Natural killer cell treated with Interleukin-12 subunit alpha and Interleukin-12 subunit beta and Interleukin-15 and Interleukin-18, amount 100 ng/mL, for 72 hours (primary cell): ENCODE measurements at places on chromosomes 6 and 20.

DNA sequence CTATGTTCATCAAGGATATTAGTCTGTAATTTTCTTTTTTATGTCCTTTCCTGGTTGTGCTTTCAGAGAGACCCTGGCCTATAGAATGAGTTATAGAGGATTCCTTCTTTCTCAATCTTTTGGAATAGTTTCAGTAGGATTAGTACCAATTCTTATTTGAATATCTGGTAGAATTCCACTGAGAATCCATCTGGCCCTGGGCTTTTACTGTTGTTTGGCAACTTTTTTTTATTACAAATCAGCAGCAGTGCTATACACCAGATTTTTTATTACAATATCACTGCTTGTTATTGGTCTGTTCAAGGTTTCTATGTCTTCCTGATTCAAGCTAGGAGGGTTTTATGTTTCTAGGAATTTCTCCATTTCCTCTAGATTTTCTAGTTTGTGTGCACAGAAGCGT, 50.0 kb upstream of the NRSN1 start:
- DNase-seq, result no peak

DNA sequence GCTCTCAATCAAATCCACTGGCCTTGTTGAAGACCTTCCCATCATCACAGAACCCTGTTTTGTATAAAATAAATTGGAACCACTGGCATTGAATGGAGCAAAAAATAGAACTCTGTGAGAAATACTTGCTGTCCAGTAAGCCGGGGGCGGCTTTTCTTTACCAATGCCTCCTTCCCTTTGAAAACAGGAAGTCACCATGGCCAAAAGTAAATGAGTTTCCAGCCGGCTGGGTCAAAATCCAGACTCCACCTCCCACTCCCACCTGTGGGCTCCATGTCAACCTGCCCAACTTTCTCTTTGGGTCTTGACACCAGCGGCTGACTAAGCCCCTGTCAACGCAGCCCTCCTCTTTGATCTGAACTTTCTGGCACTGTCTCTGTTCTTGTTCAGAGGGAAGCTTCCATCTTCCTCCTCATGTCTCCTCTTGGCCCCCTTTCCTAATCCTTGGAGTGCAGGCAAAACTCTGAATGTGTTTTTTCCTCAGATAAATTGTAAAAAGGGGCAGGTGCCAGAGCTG, 95.2 kb downstream of the TFAP2C start:
- no peak for DNase-seq

DNA sequence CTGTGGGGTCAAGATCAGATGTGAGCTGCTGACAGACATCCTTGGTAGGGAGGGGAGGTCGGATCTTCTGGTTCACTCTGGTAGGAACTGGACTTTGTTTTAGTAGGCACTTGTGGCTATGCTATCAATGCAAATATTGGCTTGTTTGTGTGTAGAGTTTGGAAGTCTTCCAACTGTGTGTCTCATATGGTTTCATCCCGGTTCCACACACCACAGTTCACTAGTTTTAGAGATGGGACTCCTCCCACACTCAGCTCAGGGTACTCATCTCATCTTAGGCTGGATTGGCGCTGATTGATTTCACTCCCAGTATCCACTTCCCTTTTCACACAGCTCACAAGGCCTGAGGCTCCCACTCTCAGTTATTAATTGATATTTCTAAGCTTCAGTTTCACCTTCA, 161.3 kb downstream of the THBS2 start:
- DNase-seq, result no peak

- DNase-seq, result no peak
These were observed 32.4 kb downstream of the GRM4 start for GRCh38 chr6:34113532-34113931.

DNA sequence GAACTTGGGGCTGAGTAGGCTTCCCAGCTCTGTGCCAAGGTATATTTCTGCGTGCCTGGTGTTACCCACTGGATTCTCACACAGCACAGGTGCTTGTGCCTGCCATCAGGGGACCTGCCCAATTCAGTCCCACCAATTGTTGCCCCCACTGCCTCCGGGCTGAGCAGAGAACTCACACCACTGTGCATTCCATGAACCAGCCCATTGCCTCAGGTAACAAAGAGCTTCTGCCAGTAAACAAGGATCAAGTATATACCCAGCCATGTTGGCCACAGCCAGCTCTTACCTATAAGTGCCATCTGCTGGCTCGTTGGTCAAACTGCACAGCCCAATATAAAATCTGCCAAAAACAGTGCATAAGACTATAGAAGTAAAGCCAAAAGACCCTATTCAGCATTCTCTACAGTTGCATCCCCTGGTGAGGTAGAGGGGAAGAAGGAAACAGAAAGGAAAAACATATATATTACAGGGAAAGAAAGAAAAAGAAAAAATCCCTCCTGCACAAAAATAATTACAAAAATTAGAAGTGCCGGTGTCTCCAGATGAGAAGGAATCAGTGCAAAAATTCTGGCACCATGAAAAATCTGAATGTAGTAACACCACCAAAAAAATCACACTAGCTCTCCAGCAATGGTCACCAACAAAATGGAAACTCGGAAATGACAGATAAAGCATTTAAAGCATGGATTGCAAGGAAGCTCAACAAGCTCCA, 241.4 kb downstream of the IBTK start:
- DNase-seq, result no peak

- DNase-seq, result no peak
These were observed 365.2 kb downstream of the SYNE1 start for GRCh38 chr6:152271776-152272464.

DNA sequence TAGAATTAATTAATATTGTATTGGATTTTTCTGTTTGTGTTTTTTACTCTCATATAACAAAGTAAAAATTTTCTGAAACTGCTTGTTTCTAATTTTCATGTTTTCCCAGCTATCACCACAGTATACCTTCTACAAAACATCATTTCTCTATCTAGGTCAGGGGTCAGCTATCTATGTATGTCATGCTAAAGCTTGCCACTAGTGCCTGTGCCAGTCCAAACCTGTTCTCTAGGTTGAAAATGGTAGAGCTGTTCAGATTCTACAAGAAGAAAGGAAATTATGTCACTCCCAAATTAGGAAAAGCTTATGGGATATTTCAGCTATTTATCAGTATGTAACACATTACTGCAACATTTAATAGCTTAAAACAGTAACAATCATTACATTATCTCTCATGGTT, 5.8 kb upstream of the ME1 start:
- no peak for DNase-seq

- no peak for DNase-seq
These were observed 173.0 kb downstream of the SOD2 start for GRCh38 chr6:159520002-159520401.

GRCh38 chr6:158996856-158997255, 3.1 kb downstream of the RSPH3 start:
- DNase-seq, result no peak

DNA sequence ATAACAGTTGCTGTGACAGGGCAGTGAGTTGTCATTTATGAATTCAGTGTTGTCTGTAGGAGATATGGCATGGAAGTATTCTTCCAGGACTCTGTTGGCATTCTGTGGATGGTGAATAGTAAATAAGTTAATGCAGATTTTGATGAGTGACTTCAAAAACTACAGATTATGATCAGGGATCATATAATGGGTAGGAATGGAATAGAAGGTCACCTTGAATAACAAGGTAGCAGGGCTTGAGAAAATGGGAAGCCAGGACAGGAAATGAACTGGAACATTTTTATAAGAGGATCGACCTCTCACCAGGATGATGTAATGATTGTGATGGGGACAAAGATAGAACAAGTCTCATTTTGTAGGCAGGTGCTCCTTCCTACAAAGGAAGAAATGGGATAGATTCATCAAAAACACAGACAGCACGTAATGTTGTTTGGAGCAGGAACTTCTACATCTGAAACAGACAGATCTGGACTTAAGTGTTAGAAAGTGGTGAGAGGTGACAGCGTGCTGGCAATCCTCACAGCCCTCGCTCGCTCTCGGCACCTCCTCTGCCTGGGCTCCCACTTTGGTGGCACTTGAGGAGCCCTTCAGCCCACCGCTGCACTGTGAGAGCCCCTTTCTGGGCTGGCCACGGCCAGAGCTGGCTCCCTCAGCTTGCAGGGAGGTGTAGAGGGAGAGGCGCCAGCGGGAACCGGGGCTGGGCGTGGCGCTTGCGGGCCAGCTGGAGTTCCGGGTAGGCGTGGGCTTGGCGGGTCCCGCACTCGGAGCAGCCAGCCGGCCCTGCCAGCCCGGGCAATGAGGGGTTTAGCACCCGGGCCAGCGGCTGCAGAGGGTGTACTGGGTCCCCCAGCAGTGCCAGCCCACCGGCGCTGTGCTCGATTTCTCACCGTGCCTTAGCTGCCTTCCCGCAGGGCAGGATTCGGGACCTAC, 30.8 kb upstream of the SSR1 start:
- DNase-seq, result no peak

GRCh38 chr20:4957939-4958362, 43.4 kb downstream of the SLC23A2 start:
- no peak for DNase-seq

- DNase-seq, result no peak
These were observed 190.4 kb downstream of the OGFRL1 start for GRCh38 chr6:71478834-71479541.

GRCh38 chr6:18585032-18585573, 198.0 kb downstream of the RNF144B start:
- DNase-seq, result no peak

DNA sequence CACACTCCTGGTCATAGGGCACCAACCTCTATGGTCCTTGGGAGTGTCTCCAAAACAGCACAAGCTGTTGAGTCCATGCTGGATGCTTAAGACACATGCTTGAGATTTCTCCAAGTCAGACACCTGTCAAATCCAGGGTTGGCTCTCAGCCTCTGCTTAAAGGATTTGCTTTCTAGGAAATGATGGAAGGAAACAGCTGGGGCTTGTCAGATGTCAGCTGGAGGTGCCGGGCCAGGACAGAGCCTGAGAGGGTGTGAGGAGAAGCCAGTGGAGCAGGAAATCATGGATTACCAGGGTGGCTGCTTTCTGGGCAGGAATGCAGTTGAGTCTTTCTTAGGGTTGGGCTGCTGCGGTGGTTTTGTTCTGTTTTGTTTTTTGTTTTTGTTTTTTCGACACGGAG, 83.0 kb upstream of the FAM184A start:
- no peak for DNase-seq

- DNase-seq, result no peak
These were observed 228.6 kb downstream of the TBC1D7 start for GRCh38 chr6:13099771-13100170.

DNA sequence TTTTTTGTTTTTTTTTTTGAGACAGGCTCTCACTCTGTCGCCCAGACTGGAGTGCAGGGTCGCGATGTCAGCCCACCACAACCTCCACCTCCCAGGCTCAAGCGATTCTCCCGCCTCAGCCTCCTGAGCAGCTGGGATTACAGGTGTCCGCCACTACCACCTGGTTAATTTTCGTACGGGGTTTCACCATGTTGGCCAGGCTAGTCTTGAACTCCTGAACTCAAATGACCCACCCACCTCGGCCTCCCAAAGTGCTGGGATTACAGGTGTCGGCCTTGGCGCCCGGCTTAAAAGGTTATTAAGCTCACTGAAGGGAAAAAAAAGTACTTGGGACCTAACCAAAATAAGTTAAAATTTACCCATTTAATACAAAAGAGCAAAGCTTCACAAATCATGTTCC, 1.9 kb downstream of the TCFL5 start:
- DNase-seq, result no peak

GRCh38 chr20:36887752-36888090, 11.8 kb downstream of the TLDC2 start:
- DNase-seq, result no peak

DNA sequence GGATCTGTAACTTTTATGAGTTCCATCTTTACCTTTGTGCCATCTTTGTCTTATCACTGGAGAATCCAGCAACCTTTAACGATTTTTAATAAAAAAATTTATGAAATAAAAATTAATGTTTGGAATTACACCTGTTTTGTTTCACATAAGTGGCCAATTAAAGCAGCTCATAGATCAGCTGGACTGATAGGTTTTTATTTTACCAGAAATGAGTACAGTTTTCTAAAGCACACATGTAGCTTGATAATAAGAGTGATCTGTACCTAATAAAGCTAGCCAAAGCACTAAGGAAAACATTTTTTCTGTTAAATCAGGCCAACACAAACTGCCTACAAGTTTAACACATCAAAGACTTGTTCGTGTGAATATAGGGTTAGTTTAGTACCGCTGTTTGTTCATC, 500.1 kb downstream of the CDKAL1 start:
- DNase-seq, result no peak

GRCh38 chr6:13854716-13855250, 40.4 kb upstream of the MCUR1 start:
- DNase-seq, result no peak

- DNase-seq, result no peak
These were observed 6.0 kb downstream of the LHFPL5 start for GRCh38 chr6:35810971-35811698.

DNA sequence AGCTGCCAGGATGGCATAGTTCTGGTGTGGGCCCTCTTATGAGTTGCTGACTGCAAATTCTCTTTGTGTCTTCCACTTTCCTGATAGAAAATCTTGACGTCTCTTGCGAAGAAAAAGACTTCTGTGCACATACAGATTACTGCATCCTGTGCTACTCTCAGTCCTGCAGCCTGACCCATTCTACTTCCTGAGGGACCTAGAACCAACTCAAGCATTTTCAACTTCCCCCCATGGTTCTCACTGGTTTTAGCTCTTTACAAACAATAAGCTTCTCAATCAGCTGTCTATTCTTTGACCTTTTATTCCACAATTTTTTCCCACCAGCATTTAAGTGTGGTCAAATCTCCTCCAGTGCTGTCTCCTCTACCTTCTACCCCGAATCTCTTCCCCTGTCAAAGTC, 13.4 kb upstream of the KLHL32 start:
- DNase-seq, result no peak

- no peak for DNase-seq
These were observed 15.5 kb downstream of the MYBL2 start for GRCh38 chr20:43682446-43682845.

- no peak for DNase-seq
These were observed 18.9 kb upstream of the CCM2L start for GRCh38 chr20:31991339-31991705.

DNA sequence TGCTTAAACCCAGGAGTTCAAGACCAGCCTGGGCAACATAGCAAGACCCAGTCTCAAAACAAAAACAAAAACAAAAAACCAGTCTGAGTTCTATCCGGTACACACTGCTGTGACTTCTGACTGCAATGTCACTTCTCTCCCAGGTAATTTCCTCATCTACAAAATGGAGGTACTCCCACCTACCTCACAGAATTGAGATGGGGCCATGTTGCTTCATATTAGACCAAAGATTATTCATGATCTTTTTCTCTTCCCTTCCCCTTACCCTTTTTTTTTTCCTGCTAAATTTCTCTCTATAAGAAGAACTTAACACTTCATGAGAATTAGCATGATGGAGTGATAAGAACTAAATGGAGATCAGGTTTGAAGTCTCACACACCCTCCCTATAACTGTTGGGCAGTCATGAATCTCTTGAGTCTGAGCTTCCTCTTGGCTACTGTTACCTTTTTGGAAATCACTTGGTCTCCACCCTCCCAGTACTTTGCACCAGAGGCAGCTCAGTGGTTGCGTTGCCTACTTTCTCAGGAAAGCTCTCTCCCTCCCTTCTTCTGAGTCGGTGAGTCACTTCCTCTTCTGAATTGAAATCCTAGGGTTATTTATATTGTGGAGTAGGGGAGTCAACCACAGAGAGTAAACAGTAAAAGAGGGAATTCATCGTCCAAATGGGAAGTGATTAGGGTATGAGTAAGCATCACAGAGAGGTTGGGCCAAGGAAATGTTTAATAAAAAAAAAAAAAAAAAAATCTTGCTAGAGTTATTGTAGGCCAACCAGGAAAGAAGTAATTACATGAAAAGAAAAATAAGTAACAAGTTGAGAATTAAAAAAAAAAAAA, 59.9 kb upstream of the MAP7 start:
- DNase-seq, result no peak
